ENCODE measurements at places on chromosomes 1 and 21.

- DNase-seq = no peak
Measured at GRCh38 chr1:112346801-112347350, 49.1 kb upstream of the CTTNBP2NL start.

DNA sequence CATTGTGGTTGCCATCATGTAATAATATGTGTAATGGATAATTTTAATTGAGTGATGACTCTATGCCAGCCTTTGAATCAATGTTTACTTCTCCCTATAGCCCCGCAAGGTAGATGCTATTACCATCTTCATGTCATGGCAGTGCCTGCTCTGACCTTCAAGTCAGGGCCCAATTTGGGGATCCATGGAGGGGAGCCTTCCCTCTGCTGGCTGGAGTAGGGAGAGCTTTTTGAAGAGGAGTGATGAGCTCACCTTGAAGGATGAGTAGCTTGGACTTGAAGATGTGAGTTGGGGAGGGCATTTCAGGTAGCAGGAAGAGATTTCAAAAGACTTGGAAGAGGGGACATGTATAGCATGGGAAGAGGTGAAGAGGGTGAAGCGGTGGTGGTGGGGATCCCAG is 189.2 kb downstream of the FOXD2 start:
- DNase-seq = no peak

DNA sequence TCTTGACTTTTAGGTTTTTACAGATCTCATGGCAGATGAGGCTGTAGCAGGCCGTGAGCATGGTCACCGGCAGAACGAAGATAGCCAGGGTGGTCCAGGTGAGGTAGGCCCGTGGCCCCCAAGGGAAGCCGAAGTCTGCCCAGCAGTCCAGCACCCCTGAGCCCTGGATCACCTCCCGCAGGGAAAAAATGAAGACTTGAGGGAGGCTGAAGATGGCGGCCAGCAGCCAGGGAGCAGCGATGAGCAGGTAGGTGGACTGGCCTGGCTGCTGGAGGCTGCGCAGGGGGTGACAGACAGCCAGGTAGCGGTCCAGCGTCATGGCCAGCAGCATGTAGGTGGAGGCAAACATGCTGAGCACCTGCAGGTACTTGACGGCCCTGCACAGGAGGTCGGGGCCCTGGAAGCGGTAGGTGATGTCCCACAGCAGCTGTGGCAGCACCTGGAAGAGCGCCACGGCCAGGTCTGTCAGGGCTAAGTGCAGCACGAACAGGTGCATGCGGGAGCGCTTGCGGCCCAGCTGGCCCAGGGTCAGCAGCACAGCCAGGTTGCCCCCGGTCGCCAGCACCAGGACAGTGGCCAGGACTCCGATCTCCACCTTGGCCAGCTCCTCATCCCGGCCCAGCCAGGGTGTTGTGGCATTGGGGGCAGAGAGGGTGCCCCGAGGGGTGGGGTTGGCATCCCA is 856 bp downstream of the AVPR1B start:
- DNase-seq = no peak

DNA sequence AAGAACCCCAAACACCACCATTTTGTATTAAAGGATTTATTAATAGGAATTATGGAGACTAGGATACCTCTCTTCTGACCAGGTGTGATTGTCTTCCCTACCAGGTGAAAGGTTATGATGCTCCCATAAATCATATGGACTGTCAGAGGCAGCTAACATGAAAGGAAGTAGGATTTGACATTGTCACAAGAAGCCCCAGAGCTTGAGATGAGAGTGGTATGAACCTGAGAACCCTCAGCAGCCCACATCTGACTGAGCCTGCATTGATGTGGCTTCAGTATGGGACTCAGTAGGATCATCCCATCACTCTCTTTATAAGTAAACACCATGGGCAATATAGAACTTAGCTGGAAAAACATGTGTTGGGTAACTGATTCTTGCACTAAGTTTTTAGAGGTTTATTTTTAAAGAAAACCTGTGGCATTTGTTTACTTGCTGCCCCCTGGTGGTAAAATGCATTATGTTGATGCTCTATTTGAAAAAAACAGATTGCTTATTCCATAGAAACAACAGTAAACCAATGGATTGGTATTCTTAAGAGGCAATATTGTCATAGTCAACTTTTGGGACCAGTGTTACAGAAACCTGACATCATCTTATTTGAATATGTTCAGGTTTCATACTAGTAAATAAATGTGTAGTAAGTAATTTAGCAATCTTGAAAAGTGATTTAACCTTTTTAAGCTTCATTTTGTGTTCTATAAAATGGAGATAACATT is 16.6 kb upstream of the CACYBP start:
- peak; percentile 9 for DNase-seq

GRCh38 chr1:165053351-165053750 is 303.2 kb downstream of the LMX1A start:
- DNase-seq = no peak

- no peak for DNase-seq
Measured at GRCh38 chr1:215595231-215595630, 28.1 kb downstream of the KCTD3 start.

GRCh38 chr1:27624467-27625178 is 10.4 kb downstream of the FGR start:
- no peak for DNase-seq

- DNase-seq = peak; percentile 37
Measured at GRCh38 chr1:939511-940106, 15.9 kb downstream of the SAMD11 start.

DNA sequence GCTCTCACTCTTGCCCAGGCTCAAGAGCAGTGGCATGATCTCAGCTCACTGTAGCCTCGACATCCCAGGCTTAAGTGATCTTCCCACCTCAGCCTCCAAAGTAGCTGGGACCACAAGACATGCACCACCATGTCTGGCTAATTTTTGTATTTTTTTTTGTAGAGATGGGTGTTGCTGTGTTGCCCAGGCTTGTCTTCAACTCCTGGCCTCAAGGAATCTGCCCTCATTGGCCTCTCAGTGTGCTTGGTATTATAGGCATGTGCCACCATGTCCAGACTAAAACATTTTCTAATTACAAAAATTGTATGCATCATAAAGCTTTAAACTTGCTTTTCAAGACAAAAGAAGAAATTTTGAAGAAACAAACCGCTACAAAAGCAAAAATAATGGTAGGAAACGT is 20.1 kb downstream of the CBR1 start:
- DNase-seq = no peak

DNA sequence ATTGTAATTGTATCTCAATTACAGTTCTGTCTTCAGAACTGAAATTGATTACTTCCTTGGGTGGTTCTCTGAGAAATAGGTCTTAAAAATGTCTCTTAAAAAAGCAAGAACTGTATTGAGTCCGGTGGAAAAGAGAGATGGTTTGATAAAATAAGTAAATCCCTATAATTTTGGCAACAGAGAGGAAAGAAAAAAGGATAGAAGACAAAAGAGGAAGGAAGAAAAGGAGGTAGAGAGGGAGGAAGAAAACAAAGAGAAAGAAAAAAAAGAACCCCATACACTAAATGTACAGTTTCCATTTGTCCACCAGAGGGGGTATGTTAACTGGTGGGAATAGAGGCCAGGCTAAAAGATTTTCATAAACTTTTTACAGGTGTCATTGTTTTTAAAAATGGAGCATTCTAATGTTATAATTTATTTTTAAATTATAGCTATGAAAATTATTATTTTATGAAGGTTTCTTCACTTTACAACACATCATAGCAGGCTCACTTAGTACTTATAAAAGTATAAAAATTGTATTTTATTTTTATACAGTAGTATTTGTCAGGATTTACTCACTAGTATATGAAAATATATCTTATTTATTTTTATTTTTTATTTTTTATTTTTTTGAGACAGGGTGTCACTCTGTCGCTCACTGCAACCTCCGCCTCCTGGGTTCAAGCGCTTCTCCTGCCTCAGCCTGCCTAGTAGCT is 2.1 kb upstream of the UBE2T start:
- DNase-seq = no peak

DNA sequence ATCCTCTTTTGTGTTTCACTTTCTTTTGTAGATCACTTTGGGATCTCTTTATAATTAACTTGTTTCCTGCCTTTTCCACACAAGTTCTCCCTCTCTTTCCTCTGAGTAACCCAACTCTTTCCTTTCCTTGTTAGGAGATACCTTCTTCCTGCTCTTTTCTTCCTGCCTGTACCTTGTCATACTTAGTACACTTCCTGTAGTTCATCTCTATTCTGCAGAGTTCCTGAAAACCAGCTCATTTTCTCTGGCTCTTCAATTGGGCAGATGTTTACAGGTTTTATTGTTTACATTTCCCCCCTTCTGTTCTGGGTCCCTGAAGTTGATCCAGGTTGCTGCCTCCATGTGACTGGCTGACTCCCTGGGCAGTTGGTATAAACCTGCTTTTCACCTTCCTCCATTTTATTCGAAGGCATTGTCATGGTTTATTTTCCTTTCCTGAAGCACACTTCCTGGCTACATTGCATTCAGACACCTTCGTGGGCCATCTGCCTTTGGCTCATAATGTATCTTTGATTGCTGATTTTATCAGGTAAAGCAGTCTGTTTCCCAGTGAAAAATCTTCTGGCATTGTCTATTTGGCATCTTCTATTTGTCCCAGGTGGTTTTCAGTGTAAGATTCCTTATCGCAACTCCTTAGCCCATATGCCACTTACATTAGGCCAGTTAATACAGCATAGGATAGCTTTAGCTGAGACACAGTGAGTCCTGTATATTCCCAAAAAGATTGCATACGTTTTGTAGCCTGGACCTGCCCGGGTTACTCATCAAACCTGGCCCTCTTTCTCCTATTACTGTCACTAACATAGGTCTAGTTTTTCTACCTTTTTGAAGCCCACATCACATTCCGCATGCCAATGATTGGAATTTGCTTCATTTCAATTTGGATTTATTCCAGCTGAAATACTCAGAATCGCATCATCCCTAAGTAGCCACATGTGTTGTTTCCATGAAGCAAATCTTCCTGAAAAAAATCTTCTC is 15.4 kb downstream of the CTH start:
- DNase-seq = no peak

- DNase-seq = no peak
Measured at GRCh38 chr1:6470132-6471085, 4.4 kb upstream of the TNFRSF25 start.

GRCh38 chr1:235397733-235398132 is 30.5 kb downstream of the TBCE start:
- DNase-seq = no peak

GRCh38 chr1:204149635-204150565 is 1.9 kb downstream of the ETNK2 start:
- DNase-seq = no peak

- DNase-seq = peak; percentile 80
Measured at GRCh38 chr1:26784023-26784871, 3.5 kb upstream of the PIGV start.

GRCh38 chr1:36763771-36764170 is 270.5 kb downstream of the GRIK3 start:
- DNase-seq = no peak

- DNase-seq = peak; percentile 47
Measured at GRCh38 chr1:6723621-6724428, 22.2 kb upstream of the DNAJC11 start.

DNA sequence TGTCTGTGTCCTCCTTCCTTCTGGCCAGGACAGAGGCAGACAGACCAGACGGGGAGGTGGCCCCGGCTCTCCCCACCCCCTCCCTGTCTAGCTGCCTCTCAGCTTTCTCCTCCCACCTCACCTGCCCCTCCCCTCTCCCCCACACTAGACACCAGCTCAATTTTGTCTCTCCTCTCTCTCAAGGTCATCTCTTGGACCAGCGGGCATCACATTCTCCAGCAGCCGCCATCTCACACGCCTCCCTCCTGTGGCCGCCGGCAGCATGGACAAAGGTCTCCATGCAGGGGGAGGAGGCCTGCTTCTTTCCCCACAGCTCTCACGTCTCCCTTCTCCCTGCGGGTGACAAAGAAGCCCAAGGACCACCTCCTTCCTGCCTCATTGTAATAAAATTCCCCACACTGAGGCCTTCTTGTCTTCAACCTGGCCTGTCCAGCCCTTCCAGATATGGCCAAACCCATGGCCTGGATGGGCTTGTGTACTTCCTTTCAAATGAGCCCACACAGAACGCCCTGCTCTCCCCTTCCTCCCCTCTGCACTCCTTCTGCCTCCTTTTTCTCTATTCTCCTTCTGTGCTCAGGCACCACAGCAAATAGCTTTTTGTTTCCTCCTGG is 14.6 kb downstream of the OPTC start:
- DNase-seq = peak; percentile 20

DNA sequence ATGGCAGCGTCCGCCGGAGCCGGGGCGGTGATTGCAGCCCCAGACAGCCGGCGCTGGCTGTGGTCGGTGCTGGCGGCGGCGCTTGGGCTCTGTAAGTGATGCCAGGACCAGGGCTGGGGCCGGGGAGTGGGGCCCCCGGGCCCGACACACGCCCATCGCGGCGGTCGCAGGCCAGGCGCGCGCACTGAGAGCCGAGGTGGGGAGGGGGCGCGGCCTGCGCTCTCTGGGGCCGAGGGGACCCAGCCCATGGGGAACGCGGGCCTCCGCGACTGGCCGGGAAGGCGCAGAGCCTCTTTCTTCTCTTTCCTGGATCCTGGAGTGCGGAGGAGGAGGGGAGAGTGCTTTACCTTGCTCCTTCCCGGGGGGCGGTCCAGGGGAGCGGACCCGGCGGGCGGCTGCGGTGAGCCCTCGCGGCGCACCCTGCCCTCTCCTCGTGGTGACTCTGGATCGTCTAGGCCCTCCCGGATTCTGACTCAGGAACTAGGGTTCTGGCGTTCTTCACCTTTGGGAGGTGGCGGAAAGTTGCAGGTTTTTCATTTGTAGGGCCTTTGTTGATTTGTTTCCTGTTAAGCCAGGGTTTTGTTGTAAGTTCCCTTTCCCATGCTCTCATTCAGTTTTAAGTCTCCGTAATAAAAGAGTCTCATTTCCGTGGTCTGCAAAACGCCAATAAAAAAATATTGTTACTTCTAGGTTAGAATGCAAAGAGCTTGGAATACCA is 529 bp downstream of the MPZL1 start:
- peak; percentile 50 for DNase-seq

DNA sequence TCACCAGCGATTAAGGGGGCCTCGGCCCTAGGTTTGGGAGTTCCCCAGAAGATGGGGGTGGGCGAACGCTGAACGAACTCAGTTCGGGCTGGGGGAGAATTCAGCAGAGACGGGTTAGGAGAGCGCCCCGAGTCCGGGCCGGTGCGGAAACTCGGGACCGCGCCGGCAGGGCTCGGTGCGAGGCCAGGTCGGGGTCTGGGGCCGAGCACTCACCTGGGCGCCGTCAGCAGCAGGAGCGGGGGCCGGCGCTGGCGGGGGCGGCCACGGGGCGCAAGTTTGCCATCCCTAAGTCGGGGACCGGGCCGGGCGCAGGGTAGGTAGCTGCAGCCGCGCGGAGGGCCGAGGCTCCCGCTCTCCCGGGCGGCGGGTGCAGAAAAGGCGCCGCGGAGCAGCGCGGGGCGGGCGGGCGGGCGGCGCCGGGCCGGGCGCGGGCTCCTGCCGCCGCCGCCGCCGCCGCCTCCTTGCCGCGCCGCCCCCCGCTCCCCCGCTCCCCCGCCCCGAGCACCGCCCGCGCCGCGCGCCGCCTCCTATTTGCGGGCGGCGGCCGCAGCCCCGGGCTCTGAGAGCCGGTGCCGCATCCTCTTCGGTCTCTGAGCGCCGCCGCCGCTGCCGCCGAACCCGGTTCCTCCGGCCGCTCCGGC is 349 bp downstream of the ADGRB2 start:
- no peak for DNase-seq

DNA sequence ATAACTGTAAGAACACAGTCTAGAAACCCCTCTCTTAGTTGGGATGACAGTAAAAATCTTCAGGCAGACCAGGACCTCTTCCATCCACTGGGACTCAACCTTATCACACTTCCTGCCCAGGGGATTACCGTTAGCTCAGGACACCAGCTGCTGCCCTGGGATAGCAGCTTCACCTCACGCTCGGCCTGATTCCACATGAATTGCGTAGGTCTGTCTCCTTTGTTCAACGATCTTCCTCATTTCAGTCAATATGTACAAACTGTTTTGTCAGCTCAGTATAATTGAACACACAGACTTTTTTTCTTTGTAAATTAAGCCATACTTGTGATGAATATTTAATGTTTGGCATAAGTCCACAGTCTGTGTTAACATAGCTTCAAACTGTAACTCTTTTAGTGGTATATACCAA is 290.4 kb downstream of the GRIK1 start:
- DNase-seq = no peak
